ENCODE measurements at places on chromosomes 4 and X. TPM values are rescaled to one million over a fixed set of nuclear protein-coding genes. Genes with fewer than 3 reads are reported as not detected.

DNA sequence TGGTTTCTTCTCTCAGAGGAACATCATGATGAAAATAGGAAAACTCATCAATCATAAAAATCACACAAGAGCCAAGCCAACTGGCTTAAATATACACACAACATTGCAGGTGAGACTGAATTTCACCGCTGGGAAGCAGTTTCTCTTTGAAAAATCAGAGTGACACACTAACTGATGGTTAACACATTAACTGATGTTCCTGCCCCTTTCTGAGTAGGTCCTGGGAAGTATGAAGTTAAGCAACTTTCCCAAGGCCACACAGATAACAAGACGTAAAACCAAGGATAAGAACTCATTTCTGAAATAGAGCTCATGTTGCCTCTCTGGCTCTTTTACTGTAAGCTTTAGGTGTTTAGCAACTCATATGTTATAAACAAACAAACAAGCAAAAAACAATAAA is 813.7 kb upstream of the HS3ST1 start:
- DNase-seq, result no peak

GRCh38 chr4:17763931-17764330 is 17.5 kb downstream of the FAM184B start:
- DNase-seq, result no peak

DNA sequence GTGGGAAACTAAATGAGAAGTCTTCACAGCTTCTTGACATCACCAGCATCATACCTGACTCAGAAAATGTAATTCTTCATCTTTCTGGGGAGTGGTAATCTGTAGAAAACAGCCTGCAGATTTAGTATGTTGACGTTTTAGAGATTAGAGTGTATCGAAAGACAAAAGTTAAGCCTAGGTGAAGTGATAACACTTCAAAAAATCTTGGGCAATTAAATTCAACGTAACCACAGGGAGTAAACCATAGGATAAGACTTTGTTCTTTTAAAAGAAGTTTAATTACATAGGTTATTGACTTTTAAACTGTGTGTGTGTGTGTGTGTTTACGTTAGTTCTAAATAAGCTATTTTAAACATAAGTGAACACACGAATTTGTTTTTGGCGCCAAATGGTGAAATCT is 1.8 kb upstream of the CXCL5 start:
- no peak for DNase-seq

GRCh38 chr4:127622921-127623796 is 9.6 kb upstream of the INTU start:
- DNase-seq, result no peak

DNA sequence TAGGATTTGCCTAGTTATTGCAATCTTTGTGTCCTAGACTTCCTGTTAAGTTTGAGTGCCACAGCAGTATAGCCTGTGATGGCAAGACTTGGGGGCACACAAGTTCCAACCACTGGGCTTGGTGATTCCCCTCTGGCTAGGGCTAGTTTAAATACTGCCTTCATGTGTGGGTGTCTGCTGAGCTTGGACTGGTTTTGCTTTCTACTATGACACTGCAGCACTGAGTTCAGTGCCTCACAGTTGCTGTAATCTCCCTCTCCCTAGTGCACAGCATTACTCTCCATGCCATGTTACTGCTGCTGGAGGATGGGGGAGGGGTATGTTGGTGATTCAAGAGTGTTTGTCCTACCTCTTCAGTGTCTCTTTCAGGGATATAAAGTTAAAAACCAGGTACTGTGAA is 379.6 kb downstream of the IL15 start:
- no peak for DNase-seq

- DNase-seq, result no peak
Observed at GRCh38 chr4:150387981-150388380, 194.0 kb upstream of the MAB21L2 start.

GRCh38 chrX:96538104-96538725 is 146.4 kb upstream of the DIAPH2 start:
- no peak for DNase-seq

DNA sequence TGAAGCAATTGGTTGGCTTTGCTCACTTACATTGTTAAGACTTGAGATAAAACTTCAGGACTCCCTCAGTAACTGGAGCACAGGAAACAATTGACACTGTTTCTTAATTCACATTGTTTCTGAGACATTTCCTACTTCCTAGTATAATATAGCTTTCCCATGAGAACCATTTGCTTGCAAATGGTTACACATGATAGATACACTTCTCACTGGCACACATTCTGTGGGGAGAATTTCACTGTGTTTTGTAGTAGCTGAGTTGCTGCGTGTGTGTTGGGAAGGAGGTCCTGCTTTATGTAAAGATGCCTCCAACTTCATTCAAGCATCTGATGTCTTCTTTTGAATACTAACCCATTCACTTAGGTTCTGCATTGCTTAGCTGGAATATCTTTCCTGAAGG is 85.3 kb upstream of the SLC4A4 start:
- no peak for DNase-seq

DNA sequence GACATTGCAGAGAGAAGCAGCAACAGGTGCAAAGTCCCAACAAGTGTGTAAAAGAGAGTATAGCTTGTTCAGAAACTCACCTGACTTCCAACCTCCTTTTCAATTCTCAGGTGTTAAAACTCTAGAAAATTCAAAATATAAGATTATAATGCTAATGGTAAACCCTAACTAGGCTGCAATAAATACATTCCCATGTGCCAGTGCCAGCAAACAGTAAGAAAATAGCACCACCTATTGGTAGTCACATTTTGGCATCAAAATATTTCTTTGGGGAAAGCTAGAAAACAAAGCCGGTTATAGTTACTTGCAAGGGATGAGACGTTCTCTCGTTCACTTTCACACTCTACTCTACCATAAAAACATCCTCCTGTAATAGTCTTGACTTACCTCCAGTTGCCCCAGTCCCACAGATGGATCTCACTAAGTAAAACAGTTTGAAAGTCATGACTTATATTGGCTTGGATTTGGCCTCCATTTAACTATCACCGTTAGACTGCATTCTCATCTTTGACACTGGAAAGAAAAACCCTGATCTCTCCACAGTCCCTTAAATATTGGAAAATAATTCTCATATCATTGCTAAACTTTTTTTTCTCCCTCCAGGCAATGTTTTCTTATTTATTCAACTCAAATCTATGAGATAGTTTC is 9.6 kb downstream of the BMP3 start:
- no peak for DNase-seq

DNA sequence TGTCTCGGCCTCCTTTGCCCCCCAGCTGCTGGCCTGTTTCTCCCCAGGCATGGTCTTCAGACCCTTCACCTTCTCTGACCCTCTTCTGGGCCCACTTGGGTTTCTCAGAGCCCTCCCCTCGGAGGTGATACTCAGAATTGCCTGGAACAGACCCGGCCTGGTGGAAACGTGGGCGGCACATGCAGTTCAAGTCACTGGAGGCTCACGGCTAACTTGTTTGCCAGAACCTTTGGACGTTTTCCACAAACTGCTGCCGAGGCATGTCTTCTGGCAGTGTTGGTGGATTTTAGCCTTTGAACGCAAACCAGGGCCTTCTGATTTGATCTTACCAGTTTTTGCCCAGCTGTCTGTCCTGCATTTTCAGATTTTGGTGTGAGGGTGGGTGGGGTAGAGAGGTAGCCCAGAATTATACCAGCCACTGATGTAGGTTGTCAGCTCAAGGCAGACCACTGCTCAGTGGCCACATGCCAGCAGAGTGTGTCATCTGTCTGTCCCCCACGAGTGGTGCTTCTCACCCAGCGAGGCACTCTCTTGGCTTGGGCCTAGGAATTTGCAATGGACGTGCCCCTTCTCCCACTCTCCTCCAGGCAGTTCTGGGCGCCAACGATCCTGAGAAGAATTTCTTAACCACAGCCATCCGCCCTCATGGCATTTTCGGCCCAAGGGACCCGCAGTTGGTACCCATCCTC is 32.5 kb upstream of the ZNF185 start:
- no peak for DNase-seq

GRCh38 chrX:14832586-14832985 is 40.3 kb downstream of the FANCB start:
- DNase-seq, result no peak

DNA sequence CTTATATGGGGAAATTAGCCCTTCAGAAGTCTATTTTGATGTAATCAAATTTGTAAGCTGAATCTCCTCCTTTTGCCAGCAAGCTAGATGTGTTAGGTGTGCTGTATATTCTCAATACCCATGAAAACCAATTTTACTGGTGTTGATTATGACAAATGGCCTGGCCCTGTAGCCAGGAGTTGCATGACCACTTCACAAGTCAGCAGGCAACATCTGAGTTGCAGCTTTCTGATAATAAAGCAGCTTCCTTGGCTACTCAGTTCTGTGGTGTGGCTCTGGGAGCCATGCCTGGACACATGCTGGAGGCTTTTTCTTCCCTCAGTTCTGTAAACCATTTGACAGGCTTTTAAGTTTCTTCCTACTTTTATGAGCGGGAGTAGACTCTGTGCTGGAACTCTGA is 154.1 kb upstream of the CXCL13 start:
- no peak for DNase-seq

Gene POU4F2
- not detected for polyA plus RNA-seq

Gene TMEM144
- 4.0 TPM for polyA plus RNA-seq

Gene LETM1
- polyA plus RNA-seq, result 23.4 TPM

Gene GPAT3
- polyA plus RNA-seq, result 2.4 TPM
